ENCODE measurements at places on chromosomes 3 and 15. TPM values are rescaled to one million over a fixed set of nuclear protein-coding genes. Genes with fewer than 3 reads are reported as not detected.

CCR8 gene
- total RNA-seq: not detected

SEMA3G gene
- not detected for total RNA-seq

SYNPR gene
- total RNA-seq: not detected

TNK2 gene
- 128 TPM for total RNA-seq

GMPS gene
- total RNA-seq: 45.4 TPM

HTR3E gene
- not detected for total RNA-seq

PLSCR1 gene
- total RNA-seq: 40.1 TPM

BAHD1 gene
- total RNA-seq: 41.9 TPM

IL5RA gene
- 1.1 TPM for total RNA-seq

TFRC gene
- total RNA-seq: 51.3 TPM

SAMD7 gene
- not detected for total RNA-seq

- no peak for DNase-seq
These were observed 596.6 kb upstream of the AGTR1 start for GRCh38 chr3:148101061-148101460.

- DNase-seq: no peak
These were observed 19.9 kb downstream of the SMAD6 start for GRCh38 chr15:66721954-66722353.

- DNase-seq: no peak
These were observed 165.2 kb upstream of the HES1 start for GRCh38 chr3:193970773-193971206.

DNA sequence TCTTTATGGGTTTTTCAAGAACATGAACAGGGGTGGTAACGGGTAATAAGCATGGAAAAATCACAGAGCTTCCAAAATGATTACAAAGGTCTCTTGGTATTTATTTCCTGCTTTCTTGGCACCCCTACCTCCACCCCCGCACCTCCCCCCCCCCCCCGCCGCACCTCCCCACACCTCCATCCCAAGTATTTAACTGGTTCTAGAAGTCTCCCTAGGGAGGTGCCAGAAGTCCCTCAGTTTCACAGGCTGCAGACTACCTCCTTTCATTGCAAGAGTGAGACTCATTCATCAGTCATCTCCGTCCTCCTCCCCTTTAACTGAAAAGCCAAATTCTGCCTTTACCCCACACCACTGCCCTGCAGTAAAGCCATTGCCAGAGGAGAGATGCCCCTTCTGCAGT is 169.4 kb downstream of the ALDH1A2 start:
- DNase-seq: no peak

DNA sequence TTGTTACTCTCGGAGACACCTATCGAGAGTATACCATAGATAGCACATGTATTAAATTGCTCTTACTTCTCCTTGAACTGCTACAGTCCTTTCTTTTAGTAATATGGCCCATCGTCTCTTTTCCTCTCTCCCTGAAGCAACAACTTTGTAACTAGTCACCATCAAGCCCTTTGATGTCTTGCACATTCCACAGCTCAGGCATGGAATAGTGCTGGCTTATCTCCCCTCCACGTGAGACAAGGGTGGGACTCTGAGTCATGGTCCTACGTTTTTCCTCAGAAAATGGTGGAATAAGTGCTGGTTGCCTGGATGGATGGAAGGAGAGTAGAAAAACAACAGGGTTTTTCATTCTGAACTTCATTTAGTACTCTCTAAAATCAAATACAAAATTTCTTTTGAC is 163.3 kb upstream of the MBNL1 start:
- DNase-seq: no peak

- DNase-seq: no peak
These were observed 18.1 kb upstream of the ATP1B3 start for GRCh38 chr3:141858312-141858711.

GRCh38 chr3:152147748-152148147 is 121.0 kb upstream of the MBNL1 start:
- DNase-seq: no peak

- no peak for DNase-seq
These were observed 99.8 kb upstream of the CPNE4 start for GRCh38 chr3:132134611-132135010.

DNA sequence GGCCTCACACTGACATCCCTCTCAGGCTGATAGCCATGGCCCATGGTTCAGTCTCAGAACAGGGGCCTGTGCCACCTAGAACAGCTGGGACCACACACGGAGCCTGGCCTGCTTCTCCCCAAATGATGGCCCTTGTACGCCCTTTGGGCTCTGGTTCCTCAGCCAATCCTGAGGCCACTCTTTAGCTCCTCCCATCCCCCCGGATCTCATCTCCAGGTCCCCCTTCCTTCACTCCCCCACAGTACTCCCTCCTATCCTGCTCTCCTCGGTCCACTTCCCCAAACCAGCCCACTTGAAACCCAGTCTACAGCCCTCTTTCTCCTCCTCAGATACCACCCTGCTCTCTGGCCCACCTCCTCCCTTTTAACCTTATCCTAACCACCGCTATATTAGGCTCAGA is 17.8 kb upstream of the ZFYVE19 start:
- no peak for DNase-seq

- DNase-seq: no peak
These were observed 5.0 kb downstream of the NAA50 start for GRCh38 chr3:113741086-113741485.

- no peak for DNase-seq
These were observed 264.5 kb upstream of the RASGRP1 start for GRCh38 chr15:38829086-38829485.

GRCh38 chr3:181716966-181717365 is 5.2 kb downstream of the SOX2 start:
- DNase-seq: no peak

DNA sequence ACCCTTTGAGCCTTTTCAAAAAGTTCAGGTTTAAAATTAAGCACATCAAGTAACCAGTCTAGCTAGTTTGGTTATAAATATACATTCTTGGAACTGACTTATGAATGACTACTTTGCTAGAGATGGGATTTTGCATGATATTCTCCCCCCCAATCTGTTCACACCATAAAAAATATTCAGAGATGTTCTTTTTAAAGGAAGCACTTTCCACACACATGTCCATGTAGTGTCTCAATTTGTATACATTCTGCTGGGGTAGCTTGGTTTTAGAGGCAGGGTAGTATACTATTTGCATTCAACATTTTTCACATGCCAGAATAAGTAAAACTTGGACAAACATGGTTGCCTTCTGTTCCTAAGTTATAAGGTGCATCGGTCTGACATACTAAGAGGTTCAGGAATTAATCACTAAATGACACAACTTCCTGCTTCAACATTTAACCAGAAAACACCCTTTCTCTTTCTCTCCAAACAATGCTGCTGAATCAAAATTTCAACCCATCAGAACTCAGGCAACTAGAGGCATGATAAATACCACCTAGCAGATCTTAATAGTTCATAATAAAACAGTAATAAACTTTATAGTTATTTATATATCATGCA is 57.0 kb downstream of the SUMF1 start:
- DNase-seq: no peak

GRCh38 chr3:170531657-170532335 is 54.1 kb downstream of the SLC7A14 start:
- DNase-seq: no peak

Data from naive thymus-derived CD4-positive, alpha-beta T cell (primary cell).